ENCODE measurements at places on chromosomes 6 and 20. TPM values are rescaled to one million over a fixed set of nuclear protein-coding genes. Genes with fewer than 3 reads are reported as not detected.

Gene SLCO4A1
- 12.2 TPM for total RNA-seq

Gene IL17F
- total RNA-seq: not detected

Gene AGPAT4
- 3.5 TPM for total RNA-seq

Gene ENPP3
- not detected for total RNA-seq

Gene MRPL14
- total RNA-seq: 75.2 TPM

Gene SIRPG
- total RNA-seq: not detected

Gene BPI
- not detected for total RNA-seq

Gene CRISP2
- total RNA-seq: not detected

Gene PNPLA1
- not detected for total RNA-seq

Gene C20orf141
- total RNA-seq: 0.29 TPM

Gene EDN1
- 38.8 TPM for total RNA-seq

Gene PRDM13
- 0.83 TPM for total RNA-seq

Gene TMEM217
- total RNA-seq: 0.82 TPM

Gene PRSS16
- 3.3 TPM for total RNA-seq

Gene WFDC10B
- total RNA-seq: not detected

Data from A549 treated with Hydrocortisone at 1 μM for 4 hours (cell line).